ENCODE measurements at places on chromosomes 1 and 21. TPM values are rescaled to one million over a fixed set of nuclear protein-coding genes. Genes with fewer than 3 reads are reported as not detected.

- DNase-seq, result no peak
These were observed 2.6 kb downstream of the HFM1 start for GRCh38 chr1:91402023-91402422.

DNA sequence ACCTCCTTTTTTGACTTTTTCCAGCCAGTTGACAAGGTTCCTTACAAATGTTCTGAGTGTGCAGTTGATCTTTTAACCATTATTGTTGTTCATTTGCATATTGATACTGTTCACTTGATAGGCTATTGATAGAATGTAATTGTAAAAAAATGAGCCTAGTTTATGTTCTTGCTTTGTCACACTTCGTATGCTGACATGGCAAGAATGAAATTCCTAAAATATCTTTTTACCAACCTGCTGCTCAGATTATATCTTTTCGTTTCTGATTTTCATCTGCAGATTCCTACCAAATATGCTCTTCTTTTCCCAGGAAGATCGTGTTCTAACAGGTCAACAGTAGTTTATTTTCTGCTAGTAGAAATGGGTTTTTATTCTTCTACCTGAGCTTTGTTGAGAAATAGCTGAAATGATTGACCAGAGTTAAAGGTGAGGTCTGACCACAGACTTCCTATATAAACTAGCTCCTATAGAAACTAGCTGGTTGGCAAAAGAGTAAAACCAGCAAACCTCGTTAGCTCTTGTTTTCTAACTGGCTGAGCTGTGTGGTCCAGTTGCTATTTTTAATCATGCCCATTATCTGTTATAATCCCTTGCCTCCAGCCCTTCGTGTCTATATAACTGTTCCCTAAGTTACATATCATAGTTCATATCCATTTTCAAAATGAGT lies 174.8 kb downstream of the HS2ST1 start:
- DNase-seq, result no peak

- no peak for DNase-seq
These were observed 12.3 kb downstream of the BTG2 start for GRCh38 chr1:203317429-203318228.

DNA sequence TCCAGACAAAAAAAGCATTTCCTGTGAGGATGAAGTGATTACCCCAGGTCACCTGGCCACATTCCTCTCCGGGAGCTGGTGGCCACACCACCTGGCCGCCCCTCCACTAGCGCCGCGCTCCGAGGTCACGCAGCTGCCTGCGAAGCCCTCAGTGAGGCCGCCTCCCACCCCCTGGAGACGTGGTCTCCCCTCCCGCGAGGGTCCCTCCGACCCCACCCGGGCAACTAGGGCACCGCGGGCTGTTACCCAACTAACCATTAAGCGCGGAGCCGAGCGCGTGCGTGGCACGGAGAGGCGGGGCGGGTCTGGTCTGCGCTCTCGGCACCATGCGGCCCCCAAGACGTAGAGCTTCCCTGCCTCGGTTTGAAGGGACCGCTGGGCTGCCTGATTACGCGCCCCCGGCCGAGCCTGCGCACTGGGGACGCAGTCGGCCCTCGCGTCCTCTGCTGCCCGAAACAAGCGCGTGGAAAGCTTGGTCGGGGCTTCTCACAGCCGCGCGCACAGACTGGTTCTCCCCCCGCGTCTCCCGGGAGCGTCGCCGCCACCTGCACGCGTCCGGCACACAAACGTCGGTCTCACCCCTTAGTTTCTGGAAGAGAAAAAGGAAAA lies 106.5 kb downstream of the SLC16A1 start:
- DNase-seq, result no peak

DNA sequence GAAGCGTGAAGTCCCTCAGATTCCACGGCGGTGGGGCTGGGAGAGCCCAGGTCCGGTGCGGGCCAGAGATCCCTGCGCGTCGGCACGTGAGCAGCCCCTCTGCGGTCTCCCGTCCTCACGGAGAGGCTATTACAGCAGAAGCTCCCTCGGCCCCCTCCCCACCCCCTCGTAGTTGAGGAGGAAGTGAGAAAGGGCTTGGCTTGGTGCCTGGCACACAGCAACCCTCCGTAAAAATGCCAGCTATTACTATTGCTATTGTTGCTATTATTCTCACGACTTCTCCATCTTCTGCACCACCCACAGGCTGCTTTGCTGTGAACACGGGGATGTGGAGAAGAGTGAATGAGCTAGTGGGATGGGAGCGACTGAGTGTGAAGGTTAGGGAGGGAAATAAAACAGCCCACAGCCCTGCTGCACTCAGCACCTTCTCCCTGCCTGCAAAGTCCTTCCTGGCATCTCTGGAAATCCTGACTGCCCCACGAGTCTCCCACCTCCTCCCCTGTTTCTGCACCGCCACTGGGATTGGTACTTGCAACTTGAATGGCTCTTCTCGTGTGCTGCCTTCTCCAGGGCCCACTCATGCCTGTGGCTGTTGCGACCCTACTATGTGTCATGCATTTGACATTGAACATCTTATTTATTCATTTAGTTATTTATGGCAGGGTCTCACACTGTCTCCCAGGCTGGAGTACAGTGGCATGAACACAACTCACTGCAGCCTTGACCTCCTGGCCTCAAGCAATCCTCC lies 26.6 kb downstream of the ZBTB18 start:
- no peak for DNase-seq

- DNase-seq, result no peak
These were observed at the start of gene SLAMF1 for GRCh38 chr1:160646711-160647328. SLAMF1 (minus strand) TSS chr1:160647044; CDS start chr1:160646945, 99 bp downstream.

DNA sequence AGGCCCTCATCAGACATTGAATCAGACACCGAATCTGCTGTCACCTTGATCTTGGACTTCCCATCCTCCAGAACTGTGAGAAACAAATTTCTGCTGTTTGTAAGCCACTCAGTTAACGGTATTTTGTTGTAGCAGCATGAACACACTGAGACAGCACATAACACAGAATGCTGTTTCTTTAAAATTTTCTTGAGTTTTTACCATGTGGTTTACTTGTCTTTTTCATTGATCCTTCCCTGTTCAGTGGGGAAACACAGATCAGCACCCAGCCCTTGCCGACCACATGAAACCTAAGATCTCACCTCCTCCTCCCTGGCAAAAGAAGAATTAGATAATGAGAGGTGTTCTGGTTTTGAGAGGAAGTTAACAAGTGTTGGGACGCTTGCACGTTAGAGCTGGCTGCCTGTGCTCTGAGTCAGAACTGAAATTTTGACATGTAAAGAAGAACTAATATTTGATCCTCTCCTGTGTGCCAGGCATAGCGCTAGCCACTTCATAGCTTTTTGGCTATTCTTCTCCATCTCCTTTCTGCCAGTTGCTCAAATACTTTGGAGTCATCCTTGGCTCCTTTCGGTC lies 179.6 kb downstream of the DHRS3 start:
- no peak for DNase-seq

GRCh38 chr1:45615885-45616284 lies 8.0 kb downstream of the CCDC17 start:
- DNase-seq, result no peak

DNA sequence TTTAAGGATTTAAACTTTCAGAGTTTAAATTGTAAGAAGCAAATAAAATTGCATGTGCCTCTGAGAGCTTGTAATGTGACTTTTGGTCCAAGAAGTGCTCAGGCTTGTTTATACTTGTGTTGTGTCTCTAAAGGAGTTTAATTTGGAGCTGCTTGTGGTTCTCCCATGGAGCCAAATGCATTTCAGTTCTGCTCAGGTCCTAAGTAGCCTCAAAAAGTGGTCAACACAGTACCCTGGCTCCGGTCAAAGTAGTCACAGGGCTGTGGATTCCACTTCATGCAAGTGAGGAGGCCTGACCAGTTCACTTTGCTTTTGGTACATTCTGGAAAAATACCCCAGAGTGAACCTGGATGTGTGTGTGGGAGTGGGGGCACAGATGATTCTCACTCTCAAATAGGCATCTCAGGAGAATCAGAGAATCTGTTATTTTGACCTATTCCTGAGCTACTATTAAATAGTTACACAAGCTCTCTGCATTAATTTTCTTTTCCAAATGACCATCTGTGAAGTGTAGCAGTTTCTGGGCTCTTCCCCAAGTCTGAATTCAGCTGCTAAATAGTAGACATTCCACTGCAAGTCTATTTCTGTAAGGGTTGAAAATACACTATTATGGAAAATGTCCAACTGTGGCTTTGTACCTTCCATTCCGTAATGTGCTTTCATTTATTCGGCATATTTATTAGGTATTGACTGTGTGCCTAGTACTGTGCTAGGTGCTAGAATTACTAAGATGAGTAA lies 31.7 kb upstream of the AGO1 start:
- DNase-seq, result no peak

DNA sequence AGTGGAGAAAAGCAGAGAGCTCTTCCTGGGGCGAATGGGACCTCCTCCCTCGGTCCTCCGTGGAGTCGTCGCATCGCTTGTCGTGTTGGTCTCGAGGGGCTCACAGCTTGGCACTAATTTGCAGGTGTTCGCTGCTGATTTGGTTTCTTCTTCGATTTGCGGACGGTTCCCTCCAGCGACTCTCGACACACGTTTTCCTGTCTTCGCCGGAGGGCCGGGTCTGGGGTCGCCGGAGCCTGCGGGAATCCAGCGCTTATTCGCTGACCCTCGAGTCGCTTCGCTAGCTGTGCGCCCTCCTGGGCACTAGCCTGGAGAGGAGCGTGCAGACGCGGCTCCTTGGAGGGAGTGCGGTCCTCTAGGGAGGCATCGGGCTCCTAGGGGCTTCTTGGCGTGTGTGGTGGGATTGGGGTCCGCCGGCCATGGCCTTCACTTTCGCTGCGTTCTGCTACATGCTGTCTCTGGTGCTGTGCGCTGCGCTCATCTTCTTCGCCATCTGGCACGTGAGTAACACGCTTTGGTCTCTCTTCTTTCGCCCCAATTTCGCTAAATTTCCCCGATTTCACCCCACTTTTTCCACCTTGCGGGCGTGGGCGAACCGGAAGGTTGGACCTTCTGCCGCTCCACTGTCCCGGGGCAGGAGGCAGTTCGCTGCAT lies 766 bp downstream of the CNIH3 start:
- no peak for DNase-seq

- DNase-seq, result no peak
These were observed 2.2 kb downstream of the KRTAP19-1 start for GRCh38 chr21:30478004-30478403.

DNA sequence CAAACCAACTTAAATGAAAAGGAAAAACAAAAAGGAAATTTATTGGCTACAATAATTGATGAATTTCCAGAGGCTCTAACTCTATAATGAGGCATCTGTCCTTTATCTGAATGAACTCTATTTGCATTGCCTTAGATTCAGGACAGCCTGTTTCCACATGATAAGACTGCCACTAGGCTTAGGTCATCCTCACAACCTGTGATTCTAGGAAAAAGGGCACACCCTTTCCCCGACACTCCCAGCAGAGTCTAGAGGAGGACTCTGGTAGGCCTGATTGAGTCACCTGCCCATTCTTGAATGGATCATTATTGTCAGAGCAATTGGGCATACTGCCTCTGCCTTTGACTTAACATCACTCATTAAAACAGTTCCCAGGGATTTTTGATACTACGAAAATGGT lies 262.8 kb downstream of the TPR start:
- DNase-seq, result no peak

- peak; percentile 75 for DNase-seq
These were observed 1.2 kb upstream of the PTTG1IP start for GRCh38 chr21:44874497-44875315.

DNA sequence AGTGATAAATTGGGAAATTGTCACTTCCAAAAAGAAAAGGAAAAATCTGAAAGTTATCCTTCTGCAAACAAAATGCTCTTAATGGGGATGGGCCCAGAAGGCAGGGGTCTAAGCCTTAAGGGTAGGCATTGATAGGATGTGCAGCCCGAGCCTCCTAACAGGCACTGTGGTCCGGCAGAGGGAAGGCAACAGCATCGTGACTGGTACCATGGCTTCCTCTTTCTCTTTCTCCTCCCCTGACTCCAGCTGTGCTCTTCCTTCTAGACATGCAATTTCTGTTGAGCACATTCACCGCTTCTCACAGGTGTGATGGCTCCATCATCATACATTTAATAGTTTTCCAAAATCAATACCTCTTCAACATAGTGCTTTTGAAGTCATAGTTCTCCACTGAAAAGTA lies 91.5 kb downstream of the SELENOF start:
- no peak for DNase-seq

DNA sequence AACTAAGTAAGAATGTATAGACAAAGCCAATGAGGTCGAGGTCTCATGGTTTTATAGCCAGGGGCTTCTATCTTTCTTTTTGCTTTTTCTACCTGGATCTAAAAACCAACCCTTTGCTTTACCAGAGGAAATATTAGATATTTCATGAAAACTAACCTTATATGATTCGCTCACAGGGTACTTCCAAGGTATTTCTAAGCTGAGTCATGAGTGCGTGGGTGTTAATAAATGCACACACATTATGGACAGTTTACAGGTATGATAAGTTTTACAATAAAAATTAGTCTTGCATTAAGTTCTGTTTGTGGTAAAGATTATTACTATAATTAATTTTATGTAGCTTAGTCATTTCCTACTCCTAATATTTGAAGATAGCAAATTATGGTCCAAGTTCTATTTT lies 217.2 kb downstream of the CHRM3 start:
- DNase-seq, result no peak

DNA sequence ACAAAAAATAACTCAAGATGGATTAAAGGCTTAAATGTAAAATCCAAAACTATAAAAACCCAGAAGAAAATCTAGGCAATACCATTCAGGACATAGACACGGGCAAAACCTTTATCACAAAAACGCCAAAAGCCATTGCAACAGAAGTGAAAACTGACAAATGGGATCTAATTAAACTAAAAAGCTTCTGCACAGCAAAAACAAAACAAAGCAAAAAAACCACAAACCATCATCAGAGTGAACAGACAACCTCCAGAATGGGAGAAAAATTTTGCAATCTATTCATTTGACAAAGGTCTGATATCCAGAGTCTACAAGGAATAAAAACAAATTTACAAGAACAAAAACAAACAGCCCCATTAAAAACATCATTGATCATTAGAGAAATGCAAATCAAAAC lies 4.5 kb upstream of the PGBD2 start:
- no peak for DNase-seq

- DNase-seq, result no peak
These were observed 18.8 kb upstream of the MNDA start for GRCh38 chr1:158812336-158812735.

DNA sequence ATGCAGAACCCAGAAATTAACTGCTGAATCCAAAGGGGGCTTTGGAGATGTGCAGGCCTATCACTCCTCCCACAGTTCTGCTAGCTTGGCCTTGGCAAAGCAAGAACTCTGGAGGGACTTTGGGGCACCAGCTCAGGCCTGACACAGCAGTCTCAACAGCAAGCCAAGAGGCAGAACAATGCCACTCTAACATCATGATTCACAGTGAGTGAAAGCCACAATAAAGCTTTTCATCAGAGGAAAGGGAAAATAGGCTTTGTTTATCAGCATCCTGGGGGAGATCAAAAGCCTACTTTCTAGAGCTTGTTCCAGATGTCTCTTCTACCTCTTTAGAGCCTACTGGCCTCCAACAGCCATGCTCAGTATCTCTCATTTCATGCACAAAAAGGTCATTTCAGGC lies 283.4 kb downstream of the KCNH1 start:
- no peak for DNase-seq

- DNase-seq, result peak; percentile 74
These were observed 4.1 kb upstream of the AGTRAP start for GRCh38 chr1:11731691-11732283.

BCAN gene
- not detected for total RNA-seq

TMPRSS3 gene
- not detected for total RNA-seq

NTMT2 gene
- 2.0 TPM for total RNA-seq

KIAA1614 gene
- total RNA-seq, result 7.1 TPM

CD244 gene
- total RNA-seq, result not detected

C1QC gene
- 43.8 TPM for total RNA-seq

ELK4 gene
- total RNA-seq, result 18.5 TPM

AMY1A gene
- total RNA-seq, result not detected

TEX38 gene
- total RNA-seq, result not detected

All from heart left ventricle (tissue), 16 donors.